ENCODE measurements at places on chromosomes 3 and 15.

DNA sequence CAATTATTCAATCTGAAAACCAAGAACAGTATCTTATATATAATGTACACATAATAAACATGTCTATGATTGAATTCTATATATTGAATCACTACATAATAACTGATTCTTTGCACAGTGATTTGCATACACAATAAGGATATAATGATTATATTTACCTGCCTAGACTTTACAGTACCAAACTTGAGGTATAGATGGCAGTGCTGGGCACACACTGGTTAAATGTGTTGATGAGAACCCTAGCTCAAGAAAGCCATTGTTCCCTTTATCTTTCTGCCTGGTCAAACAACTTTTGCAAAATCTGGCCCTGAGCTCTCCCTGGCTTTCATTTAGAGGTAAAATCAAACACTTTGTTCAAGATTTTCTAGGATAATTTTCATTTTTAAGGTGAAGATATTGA, 697.7 kb downstream of the TUSC7 start:
- peak; percentile 33 for DNase-seq
- no peak overlapping the region for H3K27ac ChIP-seq
- H3K4me3 ChIP-seq = no peak overlapping the region

DNA sequence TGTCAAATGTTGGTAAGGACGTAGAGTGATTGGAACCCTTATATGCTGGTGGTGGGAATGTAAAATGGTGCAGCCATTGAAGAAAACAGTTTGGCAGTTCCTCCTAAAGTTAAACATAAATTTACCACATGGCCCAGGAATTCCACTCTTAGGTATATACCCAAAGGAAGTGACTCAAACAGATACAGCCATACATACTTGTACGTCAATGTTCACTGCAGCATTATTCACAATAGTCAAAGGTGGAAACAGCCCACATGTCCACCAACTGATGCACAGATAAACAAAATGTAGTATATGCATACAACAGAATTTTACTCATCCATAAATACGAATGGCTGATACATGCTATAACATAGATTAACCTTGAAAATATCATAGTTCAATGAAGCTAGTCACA, 13.2 kb downstream of the CLASP2 start:
- H3K27me3 ChIP-seq = no peaks in the 10 kb centered on the region
- no peak overlapping the region for H3K4me3 ChIP-seq
- H3K36me3 ChIP-seq = peaks cover 7% of the 10 kb centered on the region
- no peak overlapping the region for H3K27ac ChIP-seq
- DNase-seq = no peak
- H3K4me1 ChIP-seq = no peaks in the 10 kb centered on the region

DNA sequence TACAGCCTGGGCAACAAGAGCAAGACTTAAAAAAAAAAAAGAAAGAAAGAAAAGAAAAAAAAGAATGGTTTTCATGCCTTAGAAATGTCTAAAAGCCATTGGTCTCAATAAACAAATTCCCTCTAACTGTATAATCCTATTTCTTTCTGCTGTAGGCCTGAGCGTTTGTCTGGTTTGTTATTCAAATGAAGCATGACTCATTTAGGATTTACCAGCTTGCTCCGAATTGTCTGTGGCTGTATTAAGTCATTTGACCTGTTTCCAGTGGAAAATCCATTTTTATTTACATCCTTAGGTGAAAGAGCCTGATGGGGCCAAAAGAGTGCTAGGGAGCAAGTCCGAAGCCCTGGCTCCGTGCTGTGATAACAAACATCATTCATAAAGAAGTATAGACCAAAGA, 73.8 kb downstream of the BDH1 start:
- H3K27me3 ChIP-seq = peaks cover 6% of the 10 kb centered on the region
- H3K27ac ChIP-seq = no peak overlapping the region
- H3K36me3 ChIP-seq = no peaks in the 10 kb centered on the region

DNA sequence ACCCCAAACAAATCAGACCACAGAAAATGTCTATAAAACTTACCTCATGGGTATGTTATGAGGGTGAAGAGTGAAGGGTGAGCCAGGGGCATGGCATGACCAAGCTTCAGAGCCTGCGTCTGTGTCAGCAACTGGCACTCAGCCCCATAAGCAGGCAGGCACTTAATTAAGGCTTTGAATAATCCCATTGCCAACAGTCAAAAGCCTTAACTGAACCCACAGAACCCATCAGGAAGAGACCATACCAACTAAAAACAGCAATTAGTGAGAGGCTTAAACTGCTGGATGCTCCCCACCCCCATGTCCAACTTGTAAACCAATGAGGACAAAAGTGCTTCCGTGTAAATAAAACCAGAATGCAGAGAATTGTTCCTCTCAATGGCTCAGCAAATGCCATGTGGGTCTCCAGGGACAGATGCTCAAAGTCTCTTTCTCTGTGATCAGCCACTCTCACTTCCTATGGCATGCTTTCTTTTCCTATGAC, 126.0 kb downstream of the MYLK start:
- peaks cover 12% of the 10 kb centered on the region for H3K4me1 ChIP-seq
- H3K4me3 ChIP-seq = no peak overlapping the region
- DNase-seq = no peak

DNA sequence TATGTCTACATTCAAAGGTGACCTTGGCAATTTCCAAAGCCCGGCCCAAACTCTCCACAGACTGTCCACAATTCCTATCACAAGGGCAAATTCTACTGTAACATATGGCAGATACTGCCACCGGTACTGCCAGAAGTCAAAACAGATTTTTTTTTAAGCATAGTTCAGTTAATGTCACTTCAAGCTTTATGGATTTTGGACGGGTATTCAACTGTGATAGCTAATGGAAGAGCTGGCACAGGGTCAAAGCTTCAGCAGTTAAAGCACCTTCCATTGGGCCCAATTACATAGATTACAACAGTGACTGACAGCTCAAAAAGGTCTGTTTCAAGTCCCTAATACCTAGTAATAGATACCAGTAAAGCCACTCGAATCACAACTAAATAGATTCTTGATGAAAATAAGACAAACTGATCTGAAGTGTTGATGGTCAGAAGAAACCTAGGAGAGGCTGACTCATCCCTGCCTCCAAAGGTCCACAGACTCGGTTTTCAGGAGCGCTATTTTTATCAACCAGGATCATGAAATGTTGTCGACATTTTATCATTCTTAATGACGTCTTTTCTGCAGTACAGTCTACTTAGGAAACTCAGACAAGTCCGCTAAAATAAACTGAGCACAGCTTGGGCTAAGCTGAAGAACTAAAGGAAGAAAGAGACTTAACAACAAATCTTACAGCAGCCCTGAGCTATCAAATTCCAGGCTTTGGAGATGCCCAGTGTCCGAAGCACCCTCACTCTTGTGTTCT, 38.7 kb downstream of the ANXA2 start:
- H3K36me3 ChIP-seq = no peaks in the 10 kb centered on the region
- no peak overlapping the region for H3K27ac ChIP-seq
- H3K4me3 ChIP-seq = no peak overlapping the region
- H3K27me3 ChIP-seq = no peaks in the 10 kb centered on the region

DNA sequence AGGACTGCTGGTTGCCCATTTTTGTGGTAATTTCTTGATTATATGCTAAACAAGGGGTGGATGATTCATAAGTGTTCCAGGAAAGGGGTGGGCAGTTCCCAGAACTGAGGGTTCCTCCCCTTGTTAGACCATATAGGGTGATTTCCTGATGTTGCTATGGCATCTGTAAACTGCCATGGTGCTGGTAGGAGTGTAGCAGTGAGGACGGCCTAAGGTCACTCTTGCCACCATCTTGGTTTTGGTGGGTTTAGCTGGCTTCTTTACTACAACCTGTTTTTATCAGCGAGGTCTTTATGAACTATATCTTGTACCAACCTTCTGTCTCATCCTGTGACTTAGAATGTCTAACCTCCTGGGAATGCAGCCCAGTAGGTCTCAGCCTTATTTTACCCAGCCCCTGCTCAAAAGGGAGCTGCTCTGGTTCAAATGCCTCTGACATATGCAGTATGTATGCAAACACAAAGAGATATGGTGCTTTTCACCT, 46.2 kb downstream of the C3orf38 start:
- no peaks in the 10 kb centered on the region for H3K36me3 ChIP-seq
- no peaks in the 10 kb centered on the region for H3K27me3 ChIP-seq
- H3K27ac ChIP-seq = no peak overlapping the region

DNA sequence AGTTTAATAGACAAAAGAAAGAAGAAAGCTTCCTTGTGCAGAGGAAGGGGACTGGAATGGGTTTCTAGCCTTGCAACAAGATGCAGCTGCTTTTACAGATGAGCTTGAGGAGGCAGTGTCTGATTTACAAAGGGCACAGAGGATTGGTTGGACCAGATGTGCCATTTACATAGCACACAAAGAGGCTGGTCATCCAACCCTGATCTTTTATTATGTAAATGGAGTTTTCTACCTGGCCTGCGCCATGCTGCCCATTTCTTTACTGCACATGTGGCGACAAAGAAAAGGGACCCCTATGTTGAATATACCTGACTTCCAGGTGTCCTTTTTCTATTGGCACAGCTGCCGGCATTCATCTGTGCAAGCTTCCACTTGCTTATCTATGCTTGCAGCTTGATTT, 409.4 kb upstream of the FRG2C start:
- no peaks in the 10 kb centered on the region for H3K27me3 ChIP-seq
- no peaks in the 10 kb centered on the region for H3K36me3 ChIP-seq
- H3K4me3 ChIP-seq = no peak overlapping the region

- peak; percentile 49 for DNase-seq
- no peak overlapping the region for H3K27ac ChIP-seq
- H3K4me1 ChIP-seq = no peaks in the 10 kb centered on the region
- H3K4me3 ChIP-seq = no peak overlapping the region
Measured at GRCh38 chr3:65030847-65031463, 343.2 kb upstream of the ADAMTS9 start.

DNA sequence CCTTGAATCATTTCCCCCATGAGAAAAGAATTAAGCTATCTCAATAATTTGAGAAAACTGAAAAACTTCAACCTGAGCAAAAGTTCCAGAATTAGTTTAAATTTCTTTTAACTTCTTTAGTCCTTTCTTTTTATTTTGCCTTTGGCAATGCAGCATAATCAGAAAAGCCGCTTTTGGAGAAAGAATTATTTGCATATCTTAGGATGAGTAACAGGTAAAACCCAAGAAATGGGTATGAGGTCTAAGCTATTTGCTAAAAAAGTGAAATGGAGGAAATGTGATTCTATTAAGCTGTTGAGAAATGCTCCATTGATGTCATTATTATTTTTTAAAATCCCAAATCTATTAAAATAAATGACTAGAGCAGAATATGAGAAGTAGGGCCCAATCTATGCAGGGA, 1238.3 kb upstream of the GBE1 start:
- no peak overlapping the region for H3K4me3 ChIP-seq
- H3K4me1 ChIP-seq = no peaks in the 10 kb centered on the region
- H3K36me3 ChIP-seq = no peaks in the 10 kb centered on the region
- no peaks in the 10 kb centered on the region for H3K27me3 ChIP-seq
- H3K27ac ChIP-seq = no peak overlapping the region

GRCh38 chr3:194367992-194368841, 1.3 kb downstream of the LRRC15 start:
- no peaks in the 10 kb centered on the region for H3K4me1 ChIP-seq
- no peak overlapping the region for H3K4me3 ChIP-seq
- no peak overlapping the region for H3K27ac ChIP-seq
- peaks cover 35% of the 10 kb centered on the region for H3K27me3 ChIP-seq
- H3K36me3 ChIP-seq = no peaks in the 10 kb centered on the region
- DNase-seq = no peak

DNA sequence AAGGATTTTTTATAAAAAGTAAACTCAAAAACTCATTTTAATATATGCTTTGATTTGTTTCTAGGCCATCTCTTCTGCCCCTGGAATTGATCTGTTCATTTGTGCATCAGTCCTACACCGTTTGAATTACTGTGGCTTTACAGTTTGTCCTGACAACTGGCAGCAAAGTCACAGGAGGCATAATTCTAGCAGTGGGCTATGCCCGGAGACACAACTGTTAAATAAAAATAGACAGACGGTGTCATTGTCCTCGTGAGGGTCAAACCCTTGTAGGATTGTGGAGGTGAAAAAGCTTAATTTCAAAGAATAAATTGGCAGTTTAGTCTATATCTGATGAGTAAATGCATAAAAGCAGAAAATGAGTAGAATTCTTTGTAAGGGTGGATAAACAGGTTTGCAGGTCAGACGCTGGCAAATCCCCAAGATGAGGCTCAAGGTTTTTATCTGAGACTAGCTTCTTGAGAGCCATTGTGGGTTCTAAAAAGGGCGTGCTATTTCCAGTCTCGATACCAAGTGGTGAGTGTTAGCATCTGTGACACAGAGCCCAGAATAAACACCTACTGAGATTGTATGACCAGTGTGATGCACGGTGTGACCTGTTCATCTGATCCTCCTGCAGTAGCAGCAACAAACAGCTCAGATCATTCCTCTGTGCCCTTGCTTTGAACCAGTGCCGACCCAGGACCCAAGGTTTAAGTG, 51.5 kb upstream of the SLCO3A1 start:
- no peak overlapping the region for H3K27ac ChIP-seq
- H3K4me3 ChIP-seq = no peak overlapping the region
- no peaks in the 10 kb centered on the region for H3K36me3 ChIP-seq
- no peaks in the 10 kb centered on the region for H3K27me3 ChIP-seq
- DNase-seq = no peak

- H3K4me1 ChIP-seq = peaks cover 39% of the 10 kb centered on the region
- H3K27ac ChIP-seq = no peak overlapping the region
- H3K27me3 ChIP-seq = no peaks in the 10 kb centered on the region
- H3K36me3 ChIP-seq = no peaks in the 10 kb centered on the region
- no peak overlapping the region for H3K4me3 ChIP-seq
Measured at GRCh38 chr3:184786280-184786941, 25.6 kb upstream of the VPS8 start.

- H3K27me3 ChIP-seq = no peaks in the 10 kb centered on the region
- no peak overlapping the region for H3K4me3 ChIP-seq
- H3K27ac ChIP-seq = no peak overlapping the region
- H3K36me3 ChIP-seq = no peaks in the 10 kb centered on the region
- no peaks in the 10 kb centered on the region for H3K4me1 ChIP-seq
Measured at GRCh38 chr3:8520816-8521403, 19.3 kb downstream of the LMCD1 start.

Data from common myeloid progenitor, CD34-positive (primary cell).